ENCODE measurements at places on chromosomes 13 and 19. TPM values are rescaled to one million over a fixed set of nuclear protein-coding genes. Genes with fewer than 3 reads are reported as not detected.

DNA sequence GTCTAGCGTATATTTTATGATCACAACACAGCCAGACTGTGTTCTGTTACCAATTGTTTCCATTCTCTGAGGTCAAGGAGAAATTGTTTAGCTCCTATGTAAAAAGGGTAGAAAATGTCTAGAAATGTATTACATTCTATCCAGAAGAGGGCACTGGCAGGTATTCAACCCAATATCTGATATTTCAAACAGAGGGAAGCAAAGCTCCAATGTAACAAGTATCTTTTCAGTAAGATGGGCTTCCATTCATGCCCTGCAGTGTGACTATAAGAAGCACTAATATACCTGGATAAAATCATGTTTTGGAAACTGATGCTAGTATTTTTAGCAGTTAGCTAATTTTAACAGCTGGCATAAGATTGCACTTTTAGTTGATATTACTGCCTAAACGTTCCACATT, 312.7 kb downstream of the FGF14 start:
- DNase-seq = no peak

GRCh38 chr19:31516756-31517155, 167.5 kb upstream of the TSHZ3 start:
- DNase-seq = no peak

GRCh38 chr19:41626278-41626677, 596 bp downstream of the CEACAM4 start:
- DNase-seq = no peak

- no peak for DNase-seq
Measured at GRCh38 chr13:32045982-32046785, 14.6 kb downstream of the FRY start.

CASP14 gene
- not detected for total RNA-seq

DNA sequence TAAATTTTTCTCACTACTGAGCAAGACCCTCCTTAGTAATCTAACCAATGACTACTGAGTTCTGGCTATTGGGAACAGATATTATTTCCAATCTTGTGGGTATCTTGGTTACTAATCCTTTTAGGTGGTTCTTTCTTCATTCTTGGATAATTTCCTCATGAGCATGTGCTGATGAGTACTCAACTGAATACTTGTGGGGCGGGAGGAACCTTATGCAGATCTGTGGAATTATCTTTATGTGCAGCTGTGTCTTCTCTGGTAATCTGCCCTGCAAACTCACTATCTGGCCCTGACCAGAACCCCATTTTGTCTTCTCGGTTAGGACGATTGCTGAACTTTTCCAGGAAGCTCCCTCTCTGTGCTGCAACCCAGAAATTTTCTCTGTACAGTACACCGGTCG, 89.7 kb upstream of the TRPC4 start:
- no peak for DNase-seq

DNA sequence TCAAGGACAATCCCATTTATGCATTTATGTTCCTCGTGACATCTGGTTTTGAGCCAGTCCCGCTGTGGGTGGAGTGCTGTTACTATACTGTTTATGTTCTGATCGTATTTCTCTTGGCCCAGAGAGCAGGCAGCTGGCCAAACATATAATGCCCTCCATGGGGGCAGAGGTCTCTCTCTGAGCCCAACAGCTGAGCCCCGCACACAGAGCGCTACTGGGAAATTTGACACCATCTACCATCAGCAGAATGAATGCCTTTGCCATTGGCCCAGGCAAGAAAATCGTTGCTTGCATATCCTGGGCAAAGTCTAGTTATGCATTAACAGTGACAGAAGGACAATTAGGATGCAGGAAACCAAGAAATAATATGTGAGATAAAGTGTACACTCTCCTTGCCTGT, 126.8 kb upstream of the CACNA1A start:
- no peak for DNase-seq

PRTN3 gene
- total RNA-seq = not detected

FAAP24 gene
- total RNA-seq = 12.0 TPM

DNA sequence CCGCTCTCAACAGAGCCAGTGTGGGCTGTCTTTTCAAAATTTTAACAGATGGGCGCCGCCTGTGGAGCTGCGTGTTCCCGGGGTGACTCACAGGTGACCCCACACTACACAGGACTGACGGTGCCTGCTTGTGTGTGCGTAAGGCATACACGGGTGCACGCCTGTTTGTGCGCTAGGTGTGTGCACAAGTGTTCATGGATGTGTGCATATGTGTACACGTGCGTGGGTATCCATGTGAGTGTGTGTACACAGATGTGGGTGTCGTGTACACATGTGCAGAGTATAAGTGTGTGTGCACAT, 92.7 kb upstream of the SOX1 start:
- DNase-seq = no peak

DNA sequence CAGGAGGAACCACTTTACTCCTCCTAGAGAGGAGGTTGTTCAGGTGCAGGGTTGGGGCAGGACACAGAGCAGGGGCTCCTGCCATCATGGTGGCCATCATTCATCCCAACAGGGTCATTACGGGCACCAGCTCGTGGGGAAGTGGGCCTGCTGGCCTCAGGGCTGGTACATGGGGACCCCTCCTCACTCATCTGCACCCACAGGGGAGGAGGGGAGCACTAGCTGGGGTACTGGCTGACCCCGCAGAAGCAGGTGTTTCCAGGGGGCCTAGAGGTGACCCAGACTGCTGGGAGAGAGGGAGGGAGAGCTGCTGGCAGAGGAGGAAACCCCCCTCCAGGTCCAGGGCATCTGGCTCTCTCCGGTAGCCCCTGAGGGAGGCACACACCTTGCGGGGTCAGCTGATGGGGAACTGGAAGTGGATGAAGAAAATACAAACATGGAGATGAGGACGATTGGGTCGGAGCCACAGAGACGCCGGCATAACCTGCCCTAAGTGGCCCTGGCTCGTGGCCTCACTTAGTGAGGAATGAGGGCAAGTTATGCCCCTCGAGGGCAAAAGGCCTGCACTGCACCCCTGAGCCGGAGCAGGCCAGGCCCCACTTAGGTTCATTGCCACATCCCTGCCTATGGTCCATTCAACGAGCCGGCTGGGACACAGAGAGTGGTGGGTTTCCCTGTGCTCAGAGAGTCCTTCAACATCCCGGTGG, 76.2 kb downstream of the SOX1 start:
- DNase-seq = no peak

- DNase-seq = no peak
Measured at GRCh38 chr13:75092143-75092542, 389.8 kb downstream of the TBC1D4 start.

DNA sequence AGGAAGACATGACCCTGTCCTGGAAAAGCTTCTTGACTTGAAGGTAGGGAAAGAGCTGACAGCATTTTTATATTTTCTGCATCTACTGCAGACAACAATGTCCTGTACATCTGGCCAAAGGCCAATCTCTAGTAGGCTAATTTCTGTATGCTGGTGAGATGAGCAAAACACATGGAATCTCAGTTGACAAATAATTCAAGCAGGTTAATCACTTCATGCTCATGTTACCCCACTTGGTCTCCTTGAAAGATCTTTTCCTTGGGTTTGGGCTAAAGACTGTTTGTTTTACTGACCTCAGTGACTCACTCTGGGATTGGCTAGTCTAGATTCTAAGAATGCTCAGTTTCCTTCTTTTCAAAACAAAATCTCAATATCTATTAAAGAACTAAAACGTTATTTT, 298.8 kb downstream of the LMO7 start:
- no peak for DNase-seq

Data from Caco-2 (cell line).